ENCODE measurements at places on chromosomes 2 and 18.

GRCh38 chr2:137764646-137765045 is 199.6 kb upstream of the HNMT start:
- no peak for DNase-seq

DNA sequence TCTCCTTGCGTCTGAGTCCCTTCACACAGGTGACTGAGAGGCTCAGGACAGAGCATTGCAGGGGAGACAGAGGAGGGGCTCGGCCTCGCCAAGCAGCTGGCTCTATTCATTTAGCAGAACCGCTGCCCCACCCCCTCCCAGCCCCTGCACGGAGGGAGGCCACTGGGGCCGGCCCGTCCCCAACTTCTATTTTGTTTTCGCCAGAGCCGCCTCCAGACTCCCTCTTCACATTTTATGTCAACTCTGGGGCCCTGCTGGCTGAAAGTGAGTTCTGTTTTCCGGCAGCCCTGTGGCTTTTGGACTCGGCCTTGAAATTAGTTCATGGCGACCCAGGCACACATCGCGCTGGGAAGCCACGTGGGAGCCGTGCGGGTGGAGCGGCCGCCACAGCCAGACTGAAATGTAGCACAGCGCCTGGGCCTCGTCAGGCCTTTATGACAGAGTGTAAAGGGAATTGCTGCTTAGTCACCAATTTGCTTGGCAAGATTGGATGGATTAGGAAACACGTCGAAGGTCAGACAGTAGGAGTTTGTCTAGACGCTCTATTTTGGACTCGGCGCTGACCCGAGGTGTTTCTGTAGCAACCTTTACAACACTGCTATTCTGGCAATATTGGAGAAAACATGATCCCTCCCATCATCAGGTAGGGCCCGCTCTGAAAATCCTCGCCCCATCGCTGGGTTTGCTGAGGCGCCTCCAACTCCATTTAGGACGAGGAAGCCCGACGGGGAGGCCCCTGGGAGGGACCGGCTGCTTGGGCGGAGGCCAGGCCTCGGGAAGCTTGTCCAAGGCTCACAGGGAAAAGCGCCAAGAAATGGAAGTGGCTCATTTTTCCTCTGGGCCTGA is 90.7 kb upstream of the CTDP1 start:
- no peak for DNase-seq

DNA sequence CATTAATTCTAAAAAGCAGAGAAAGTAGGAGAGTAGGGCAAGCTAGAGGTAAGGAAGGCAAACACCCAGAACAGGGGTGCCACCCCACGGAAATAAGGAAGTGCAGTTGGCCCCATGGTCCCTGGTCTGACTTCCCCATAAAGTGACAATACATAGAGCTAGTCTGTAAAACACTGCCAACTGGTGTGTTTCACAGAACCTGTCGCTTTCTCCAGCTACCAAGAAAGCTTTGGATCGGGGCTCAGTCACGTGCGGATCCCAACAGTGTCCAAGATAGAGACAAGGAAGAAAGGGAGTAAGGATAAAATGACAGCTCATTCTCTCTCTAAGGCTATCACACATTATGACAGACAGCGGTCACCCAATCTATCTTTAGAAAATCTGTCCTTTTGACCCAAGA is 36.4 kb downstream of the TBC1D8 start:
- DNase-seq: no peak

GRCh38 chr2:159817283-159817682 is 19.3 kb upstream of the CD302 start:
- DNase-seq: no peak

DNA sequence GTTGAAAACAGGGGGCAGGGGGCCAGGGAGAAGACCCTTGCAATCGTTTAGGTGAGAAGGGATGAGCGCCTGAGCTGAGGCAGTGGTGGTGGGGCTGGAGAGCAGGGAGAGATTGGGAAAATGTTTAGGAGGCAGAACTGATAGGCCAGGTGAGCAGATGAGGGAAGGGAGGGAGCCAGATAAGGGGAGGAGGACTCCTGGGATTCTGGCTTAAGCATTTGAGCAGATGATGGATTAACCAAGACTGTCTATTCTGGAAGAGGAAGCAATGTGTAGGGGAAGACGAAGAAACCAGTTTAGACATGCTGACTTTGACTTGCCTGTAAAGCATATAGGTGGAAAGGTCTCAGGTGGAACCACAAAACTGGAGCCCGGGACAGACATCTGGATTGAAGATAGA is 49.9 kb upstream of the ASPRV1 start:
- no peak for DNase-seq

DNA sequence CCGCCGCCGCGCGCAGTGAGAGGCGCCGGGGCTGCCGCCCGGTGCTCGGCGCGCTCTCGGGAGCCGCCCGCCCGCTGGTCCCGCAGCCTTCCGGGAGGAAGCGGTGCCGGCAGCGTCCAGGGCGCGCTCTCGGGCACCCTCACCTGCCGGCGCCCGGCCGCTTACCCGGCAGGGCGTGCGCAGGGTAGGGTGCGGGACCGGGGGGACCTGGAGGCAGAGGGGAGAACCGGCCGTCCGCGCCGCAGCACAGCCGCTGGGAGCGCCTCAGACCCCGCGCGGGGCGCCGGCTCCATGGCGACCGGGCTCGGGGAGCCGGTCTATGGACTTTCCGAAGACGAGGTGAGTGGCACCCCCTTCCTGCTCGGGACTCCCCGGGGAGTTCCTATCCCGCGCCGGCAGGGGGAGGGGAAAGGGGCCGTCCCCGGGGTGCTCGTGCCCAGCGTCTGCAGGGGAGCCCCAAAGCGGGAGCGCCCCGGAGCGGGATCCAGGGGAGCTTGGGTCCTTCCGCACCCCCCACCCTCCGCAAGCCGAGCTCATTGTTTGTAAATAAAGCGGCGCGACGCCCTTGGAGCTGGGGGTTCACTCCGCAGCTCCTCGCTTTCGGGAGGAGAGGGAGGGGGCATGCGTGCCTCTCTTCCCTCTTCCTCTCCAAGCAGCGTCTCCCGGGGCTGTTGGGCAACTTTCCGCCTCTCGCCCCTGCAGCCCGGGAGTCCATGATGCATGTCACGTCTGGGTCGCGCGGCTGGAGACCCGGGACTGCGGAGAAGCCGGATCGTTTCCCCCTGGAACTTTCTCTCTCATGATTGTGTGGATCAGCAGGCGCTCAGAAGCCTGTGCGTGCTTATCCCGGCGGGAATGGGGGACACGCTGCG is 580 bp downstream of the NEDD4L start:
- no peak for DNase-seq

DNA sequence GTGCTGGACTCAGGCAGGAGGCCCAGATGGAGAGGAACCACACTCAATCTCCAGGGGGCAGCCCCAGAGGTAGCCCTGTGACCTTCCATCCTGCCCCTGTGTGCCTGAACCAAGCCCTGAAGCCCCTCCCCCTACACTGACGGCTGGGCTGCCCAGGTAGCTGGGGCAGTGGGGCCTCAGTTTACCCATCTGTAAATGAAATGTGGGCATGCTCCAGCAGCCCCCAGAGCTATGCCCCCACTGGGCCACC is 15.8 kb downstream of the CROCC2 start:
- DNase-seq: no peak

- DNase-seq: no peak
These were observed 266.3 kb downstream of the ZNF516 start for GRCh38 chr18:76228716-76229115.

DNA sequence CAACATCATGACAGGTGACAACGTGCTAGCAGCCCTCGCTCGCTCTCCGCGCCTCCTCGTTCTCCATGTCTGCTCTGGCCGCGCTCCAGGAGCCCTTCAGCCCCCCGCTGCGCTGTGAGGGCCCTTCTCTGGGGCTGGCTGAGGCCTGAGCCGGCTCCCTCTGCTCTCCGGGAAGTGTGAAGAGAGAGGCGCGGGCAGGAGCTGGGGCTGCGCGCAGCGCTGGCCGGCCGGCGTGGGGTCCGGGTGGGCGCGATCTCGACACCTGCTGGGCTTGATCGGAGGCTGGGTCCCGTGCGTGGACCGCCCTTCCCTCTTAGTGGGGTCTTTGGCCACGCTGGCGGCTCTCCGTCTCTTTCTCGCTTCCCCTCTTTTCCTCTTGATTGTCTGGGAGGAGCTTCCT is 195.5 kb downstream of the ANKRD30BL start:
- DNase-seq: no peak

DNA sequence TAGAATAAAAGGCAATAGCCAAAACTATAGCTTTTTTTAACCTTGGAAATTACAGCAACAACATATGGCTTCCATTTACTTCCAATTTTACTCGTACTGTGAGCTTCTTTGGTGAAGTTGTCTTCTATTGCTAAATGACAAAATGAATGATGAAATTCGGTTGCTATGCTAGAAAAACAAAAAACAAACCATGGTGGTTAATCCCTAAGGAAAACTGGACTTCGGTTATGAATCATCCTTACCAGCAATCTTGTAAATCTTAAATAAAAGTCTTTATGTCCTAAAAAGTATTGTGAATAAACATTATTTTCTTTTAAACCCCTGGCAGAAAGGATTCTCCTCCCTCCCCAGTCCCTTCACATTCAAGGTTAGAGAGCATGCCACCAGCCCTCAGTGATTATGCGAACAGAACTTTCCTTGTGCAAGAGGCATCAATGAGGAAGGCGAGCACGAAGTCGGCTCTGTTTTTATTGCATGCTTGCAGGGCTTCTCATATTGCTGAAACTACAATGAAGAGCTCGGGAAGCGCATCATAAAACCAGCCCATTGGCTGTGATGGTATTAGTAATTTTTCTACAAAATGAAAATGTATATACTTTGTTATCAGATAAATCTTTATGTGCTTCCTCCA is 62.9 kb downstream of the ZNF521 start:
- DNase-seq: no peak

- DNase-seq: no peak
These were observed 49.0 kb upstream of the ATIC start for GRCh38 chr2:215262741-215263362.

DNA sequence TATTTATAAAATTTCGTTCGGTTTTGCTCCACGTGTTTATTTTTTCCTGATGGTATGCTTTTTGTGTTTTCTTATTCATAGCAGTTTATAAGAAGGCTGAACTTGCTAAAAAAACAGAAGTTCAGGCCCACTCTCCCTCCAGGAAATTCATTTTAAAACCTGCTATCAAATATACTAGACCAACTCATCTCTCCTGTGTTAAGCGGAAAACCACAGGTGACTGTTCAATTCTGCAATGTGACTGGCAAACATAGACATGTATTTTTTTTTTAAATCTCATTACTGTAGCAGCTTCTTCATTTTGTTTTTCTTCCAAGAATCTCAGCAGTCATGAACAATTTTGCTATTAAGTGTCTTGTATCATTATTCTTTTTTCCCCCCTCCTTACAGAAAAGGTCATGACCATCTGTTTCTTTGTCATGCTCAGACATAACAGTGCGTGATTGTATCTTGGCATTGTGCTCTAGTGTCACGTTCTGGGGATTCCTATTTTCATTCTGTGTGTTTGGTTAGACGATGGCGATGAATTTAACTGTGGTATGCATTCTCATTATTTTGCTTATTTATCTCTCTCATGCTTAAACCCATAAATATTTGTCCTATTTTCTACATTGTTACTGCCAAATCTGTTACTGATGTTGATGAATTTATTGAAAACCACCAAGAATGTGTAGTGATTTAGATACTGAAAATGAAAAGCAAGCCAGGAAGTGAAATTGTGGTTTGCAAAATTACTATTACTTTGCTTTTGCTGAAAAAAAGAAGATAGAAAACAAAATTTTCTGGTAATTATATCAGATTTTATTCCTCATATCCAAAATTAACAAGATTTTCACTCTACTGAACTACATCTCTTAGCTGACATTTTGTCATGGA is 74.6 kb upstream of the UNC80 start:
- DNase-seq: no peak

- DNase-seq: no peak
These were observed 72.9 kb upstream of the ZNF516 start for GRCh38 chr18:76567835-76568445.

GRCh38 chr2:152025678-152026287 is 73.1 kb downstream of the CACNB4 start:
- DNase-seq: no peak

- DNase-seq: no peak
These were observed 13.3 kb downstream of the MRPL44 start for GRCh38 chr2:223970343-223971128.

DNA sequence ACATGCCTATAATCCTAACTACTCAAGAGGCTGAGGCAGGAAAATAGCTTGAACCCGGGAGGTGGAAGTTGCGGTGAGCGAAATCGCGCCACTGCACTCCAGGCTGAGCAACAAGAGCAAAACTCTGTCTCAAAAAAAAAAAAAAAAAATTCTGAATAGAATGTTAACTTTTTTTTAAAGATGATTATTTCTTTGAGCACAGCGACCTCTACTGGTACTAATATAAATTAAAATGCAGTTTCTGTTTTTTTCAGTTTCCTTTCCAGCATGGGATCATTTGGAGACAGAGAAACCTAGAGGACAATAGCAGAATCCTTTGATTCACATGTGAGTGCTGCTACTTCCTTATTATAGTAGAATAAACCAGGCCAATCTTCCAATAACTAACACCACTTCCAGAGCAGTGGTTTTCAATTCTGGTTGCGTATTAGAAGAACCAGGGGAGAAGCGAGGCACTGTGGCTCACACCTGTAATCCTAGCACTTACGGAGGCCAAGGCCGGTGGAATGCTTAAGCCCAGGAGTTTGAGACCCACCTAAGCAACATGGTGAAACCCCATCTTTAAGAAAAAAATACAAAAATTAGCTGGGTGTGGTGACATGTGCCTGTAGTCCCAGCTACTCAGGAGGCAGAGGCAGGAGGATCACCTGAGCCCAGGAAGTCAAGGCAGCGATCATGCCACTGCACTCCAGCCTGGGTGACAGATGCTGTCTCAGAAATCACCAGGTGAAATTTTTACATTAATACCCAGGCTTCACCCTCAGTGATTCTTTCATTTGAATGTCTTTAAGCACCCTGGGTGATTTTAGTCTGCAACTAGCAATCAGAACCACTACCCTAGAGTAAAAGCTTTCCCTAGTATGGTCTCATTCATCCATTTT is 10.1 kb downstream of the SRSF7 start:
- DNase-seq: no peak

GRCh38 chr2:111208639-111209038 is 87.9 kb downstream of the BCL2L11 start:
- DNase-seq: no peak

- DNase-seq: no peak
These were observed 49.0 kb downstream of the MARCO start for GRCh38 chr2:118990757-118991545.

DNA sequence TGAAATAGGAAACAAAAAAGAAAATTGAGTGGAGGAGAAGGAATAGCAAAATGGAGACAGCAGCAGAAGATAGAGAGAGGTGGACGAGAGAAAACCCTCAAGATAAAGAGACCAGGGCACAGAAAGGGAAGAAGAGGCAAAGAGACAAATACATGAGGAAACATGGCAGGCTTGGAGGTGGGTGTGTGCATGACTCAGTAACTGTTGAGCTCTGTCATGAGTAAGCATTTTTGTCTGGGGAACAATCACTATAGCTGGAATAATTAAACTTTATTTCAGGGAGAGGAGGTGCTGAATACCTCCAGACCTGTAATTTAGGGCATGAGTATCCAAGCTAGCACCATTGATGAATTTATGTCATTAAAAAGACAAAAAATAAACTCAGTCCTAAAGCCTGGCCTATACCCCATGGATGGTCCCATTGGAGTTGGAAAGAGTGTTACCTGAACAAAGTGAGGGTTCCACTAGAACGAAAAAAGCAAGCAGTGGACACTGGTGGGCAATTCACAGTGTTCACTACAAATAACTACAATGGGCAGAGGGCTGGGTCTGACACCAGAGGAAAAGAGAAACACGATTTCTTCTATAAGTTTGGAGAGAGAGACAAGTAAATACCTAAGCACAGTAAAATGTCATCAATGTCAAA is 145.5 kb downstream of the ADCYAP1 start:
- no peak for DNase-seq

- no peak for DNase-seq
These were observed 33.6 kb upstream of the RND3 start for GRCh38 chr2:150520887-150521664.

- DNase-seq: no peak
These were observed 1.6 kb downstream of the EHD3 start for GRCh38 chr2:31235504-31235902.

All from cortex of kidney (tissue), 1 donor.